Activated naive CD4-positive, alpha-beta T cell treated with anti-CD3 and anti-CD28 coated beads, Interleukin-2, amount 10 ng/mL, durations not matched to agents 7 days and 5 days (primary cell): ENCODE measurements at places on chromosomes 4 and X.
A peak's percentile ranks its signal among the peaks of the same experiment; 100 is the strongest.

- DNase-seq: no peak
- no peaks in the 10 kb centered on the region for H3K4me1 ChIP-seq
- H3K36me3 ChIP-seq: no peaks in the 10 kb centered on the region
- H3K4me3 ChIP-seq: no peak overlapping the region
- no peak overlapping the region for H3K27ac ChIP-seq
Measured at GRCh38 chrX:41025926-41026701, 59.1 kb upstream of the USP9X start.

- DNase-seq: no peak
- H3K27ac ChIP-seq: no peak overlapping the region
- H3K27me3 ChIP-seq: no peaks in the 10 kb centered on the region
- no peak overlapping the region for H3K4me3 ChIP-seq
- peaks cover 15% of the 10 kb centered on the region for H3K4me1 ChIP-seq
Measured at GRCh38 chrX:110215411-110215810, 102.5 kb downstream of the AMMECR1 start.

DNA sequence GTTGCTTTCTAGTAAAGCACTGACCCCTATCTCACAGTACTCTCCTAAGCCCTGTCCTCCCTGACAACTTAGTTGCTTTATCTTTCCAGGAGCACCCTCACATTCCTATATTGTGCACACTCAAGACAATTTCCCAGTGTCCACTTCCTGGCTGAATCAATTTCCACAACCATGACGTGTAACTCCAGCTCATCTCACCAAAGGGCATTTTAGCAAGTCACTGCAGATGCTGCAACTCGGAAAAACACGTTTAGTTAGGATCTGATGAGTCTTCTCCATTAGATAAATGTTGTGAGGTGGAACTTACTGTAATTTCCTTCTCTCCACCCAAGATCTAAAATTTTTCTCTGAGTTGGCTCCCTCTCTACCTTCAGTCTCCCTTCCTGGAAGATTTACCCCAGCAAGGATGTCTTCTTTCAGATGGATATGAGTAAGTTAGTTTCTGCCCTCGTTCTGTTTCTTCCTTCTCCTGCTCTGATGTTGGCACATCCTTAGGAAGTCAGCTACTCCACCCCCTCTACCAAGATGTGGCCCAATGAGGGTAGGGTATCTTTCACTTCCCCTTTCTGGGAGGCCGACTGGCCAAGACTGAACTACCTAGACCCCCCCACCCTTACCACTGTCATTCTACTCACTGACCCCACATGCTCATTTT, 28.8 kb upstream of the IL13RA1 start:
- no peak overlapping the region for H3K4me3 ChIP-seq
- H3K27me3 ChIP-seq: no peaks in the 10 kb centered on the region
- DNase-seq: no peak
- H3K27ac ChIP-seq: peak overlapping the region; percentile 19
- H3K4me1 ChIP-seq: peaks cover 2% of the 10 kb centered on the region
- peaks cover 18% of the 10 kb centered on the region for H3K36me3 ChIP-seq

GRCh38 chrX:77917294-77917933, 6.9 kb downstream of the ATP7A start:
- H3K27me3 ChIP-seq: no peaks in the 10 kb centered on the region
- H3K4me1 ChIP-seq: peaks cover 22% of the 10 kb centered on the region

DNA sequence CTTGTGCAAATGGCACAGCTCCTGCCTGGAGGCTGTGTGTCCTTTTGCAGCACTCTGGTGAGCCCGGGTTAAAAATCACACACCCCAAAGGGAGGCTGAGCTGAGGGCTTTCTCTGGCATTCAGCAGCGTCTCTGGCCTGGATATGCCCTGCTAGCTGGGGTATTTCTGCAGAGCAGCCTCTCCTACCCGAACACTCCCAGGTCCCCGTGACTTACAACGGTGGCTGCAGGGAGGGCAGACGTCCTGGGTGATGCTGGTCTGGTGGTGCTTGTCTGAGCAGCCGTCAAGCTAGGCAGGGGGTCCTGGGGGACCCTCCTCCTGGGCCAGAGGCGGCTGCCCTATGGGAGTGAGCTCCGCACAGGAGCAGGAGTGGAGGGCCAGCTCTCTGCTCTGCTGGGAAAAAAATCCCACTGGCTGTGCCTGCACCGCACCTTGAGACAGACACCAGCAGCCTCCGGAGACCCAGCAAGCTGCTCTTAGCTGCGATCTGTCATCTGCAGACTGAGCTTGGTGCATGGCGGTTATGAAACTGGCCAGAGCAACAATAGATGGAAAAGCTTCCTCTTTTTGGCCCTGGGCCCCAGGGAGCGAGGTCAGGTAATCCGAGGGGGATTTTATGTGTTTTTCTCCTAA, 41.3 kb upstream of the ASMTL start:
- no peak overlapping the region for H3K4me3 ChIP-seq
- H3K36me3 ChIP-seq: peaks cover 46% of the 10 kb centered on the region
- peaks cover 3% of the 10 kb centered on the region for H3K27me3 ChIP-seq
- peak overlapping the region; percentile 84 for H3K27ac ChIP-seq
- peak; percentile 25 for DNase-seq

DNA sequence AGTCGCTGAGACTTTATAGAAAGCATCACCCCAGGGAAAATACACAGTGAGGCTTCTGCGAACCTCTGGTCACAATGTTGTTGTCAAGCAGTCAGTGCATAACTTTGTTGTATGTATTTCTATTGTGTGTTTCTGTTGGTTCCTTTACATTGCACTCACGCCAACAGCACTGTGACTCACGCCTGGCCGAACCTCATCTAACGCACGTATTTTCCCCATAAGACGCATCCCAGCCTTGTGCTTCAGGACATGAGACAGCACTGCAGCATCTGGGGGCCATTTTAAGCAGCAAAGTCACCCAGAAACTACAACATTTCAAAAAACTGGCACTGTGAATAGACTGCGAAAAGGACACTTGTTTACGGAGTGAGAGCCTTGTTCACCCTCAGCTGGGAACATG, 30.6 kb downstream of the TBL1X start:
- peaks cover 13% of the 10 kb centered on the region for H3K36me3 ChIP-seq
- no peak overlapping the region for H3K4me3 ChIP-seq
- H3K27me3 ChIP-seq: no peaks in the 10 kb centered on the region

DNA sequence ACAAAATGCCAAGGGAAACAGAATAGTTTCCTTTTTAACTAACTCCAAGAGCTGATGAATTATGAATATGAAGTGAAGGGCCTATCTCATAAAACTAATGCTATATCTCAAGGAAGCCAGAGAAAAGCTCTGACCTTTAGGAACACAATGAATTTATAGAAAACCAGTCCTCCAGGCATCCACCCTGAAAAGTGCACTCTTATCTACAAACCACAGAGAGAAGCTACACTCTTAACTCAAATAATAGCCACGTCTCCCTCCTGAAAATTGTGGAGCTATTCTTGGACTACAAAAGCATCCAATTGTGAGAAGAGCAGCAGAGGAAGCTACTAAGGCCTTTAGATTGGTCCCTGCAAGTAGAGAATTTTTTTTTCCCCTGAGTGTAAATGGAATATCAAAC, 253.9 kb downstream of the IL15 start:
- no peaks in the 10 kb centered on the region for H3K4me1 ChIP-seq
- no peak for DNase-seq
- H3K27me3 ChIP-seq: no peaks in the 10 kb centered on the region
- no peaks in the 10 kb centered on the region for H3K36me3 ChIP-seq
- H3K4me3 ChIP-seq: no peak overlapping the region

- no peak overlapping the region for H3K27ac ChIP-seq
- DNase-seq: no peak
- H3K4me3 ChIP-seq: no peak overlapping the region
- no peaks in the 10 kb centered on the region for H3K4me1 ChIP-seq
Measured at GRCh38 chr4:87677731-87678130, 27.7 kb downstream of the DMP1 start.

DNA sequence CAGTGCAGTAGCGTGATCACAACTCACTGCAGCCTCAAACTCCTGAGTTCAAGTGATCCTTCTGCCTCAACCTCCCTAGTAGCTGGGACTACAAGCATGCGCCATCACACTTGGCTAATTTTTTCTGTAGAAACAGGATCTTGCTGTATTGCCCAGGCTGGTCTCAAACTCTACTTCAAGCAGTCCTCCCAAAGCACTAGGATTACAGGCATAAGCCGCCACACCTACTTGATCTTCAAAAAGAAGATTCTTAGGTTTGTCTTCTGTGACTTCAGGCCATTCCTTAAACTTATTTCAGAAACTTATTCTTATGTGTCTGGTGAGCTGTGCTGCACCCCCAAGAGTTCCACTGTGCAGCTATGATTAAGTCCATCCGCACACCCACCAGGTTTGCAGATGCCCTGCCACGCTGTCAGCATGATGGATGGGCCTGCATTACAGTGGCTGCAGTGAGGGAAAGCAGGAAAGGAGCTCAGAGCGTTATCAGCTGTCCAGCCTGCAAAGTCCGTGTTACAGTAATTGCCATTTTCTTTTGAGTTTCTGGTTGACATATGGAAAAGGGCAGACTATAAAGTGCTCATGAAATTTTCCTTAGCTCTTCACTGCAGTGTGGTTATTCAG, 146.6 kb downstream of the AASDH start:
- H3K27me3 ChIP-seq: peaks cover 11% of the 10 kb centered on the region
- H3K4me3 ChIP-seq: no peak overlapping the region
- no peaks in the 10 kb centered on the region for H3K36me3 ChIP-seq
- H3K4me1 ChIP-seq: no peaks in the 10 kb centered on the region
- DNase-seq: no peak

- no peaks in the 10 kb centered on the region for H3K4me1 ChIP-seq
- no peak for DNase-seq
- H3K27ac ChIP-seq: no peak overlapping the region
- H3K36me3 ChIP-seq: no peaks in the 10 kb centered on the region
- no peaks in the 10 kb centered on the region for H3K27me3 ChIP-seq
Measured at GRCh38 chr4:8523766-8524165, 56.4 kb upstream of the GPR78 start.

DNA sequence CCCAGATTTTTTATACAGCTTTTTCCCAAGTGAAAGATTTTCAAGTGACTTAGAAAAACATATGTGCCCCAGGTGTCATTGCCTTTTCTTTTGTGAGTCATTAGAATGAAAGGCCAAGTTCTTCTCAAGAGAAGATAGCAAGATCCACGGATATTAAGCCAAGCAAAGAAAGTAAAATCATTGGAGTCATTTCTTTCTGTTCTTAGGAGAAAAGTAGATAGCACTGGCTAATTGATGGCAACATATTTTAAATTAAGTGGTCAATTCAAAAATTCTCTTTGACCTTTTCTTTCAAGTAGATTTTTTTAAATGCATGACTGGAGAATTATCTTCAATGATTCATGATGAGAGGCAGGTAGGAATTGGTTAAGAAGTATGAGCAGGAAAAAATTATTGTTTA, 94.4 kb downstream of the HHIP start:
- no peaks in the 10 kb centered on the region for H3K36me3 ChIP-seq
- no peak overlapping the region for H3K27ac ChIP-seq
- H3K4me3 ChIP-seq: no peak overlapping the region
- no peaks in the 10 kb centered on the region for H3K4me1 ChIP-seq

DNA sequence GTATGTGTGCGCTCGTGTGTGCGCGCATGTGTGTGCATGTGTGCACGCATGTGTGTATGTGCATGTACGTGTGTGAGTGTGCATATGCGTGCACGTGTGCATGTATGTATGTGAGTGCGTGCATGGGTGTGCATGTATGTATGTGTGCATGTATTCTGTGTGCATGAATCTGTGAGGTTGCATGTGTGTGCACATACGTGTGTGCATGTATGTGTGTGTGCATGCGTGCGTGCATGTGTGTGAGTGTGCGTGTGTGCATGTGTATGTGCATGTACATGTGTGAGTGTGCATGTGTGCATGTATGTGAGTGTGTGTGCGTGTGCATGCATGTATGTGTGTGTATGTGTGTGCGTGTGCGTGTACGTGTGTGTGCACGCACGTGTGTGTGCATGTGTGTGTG, 241.5 kb downstream of the SHOX start:
- H3K4me3 ChIP-seq: no peak overlapping the region
- H3K27me3 ChIP-seq: no peaks in the 10 kb centered on the region
- no peaks in the 10 kb centered on the region for H3K4me1 ChIP-seq
- H3K36me3 ChIP-seq: no peaks in the 10 kb centered on the region
- no peak overlapping the region for H3K27ac ChIP-seq

GRCh38 chr4:8537041-8537461, 43.1 kb upstream of the GPR78 start:
- no peak overlapping the region for H3K27ac ChIP-seq
- no peaks in the 10 kb centered on the region for H3K27me3 ChIP-seq
- H3K4me1 ChIP-seq: peaks cover 5% of the 10 kb centered on the region
- no peak overlapping the region for H3K4me3 ChIP-seq

- peaks cover 58% of the 10 kb centered on the region for H3K27me3 ChIP-seq
- peaks cover 12% of the 10 kb centered on the region for H3K4me1 ChIP-seq
- peak; percentile 42 for DNase-seq
- no peak overlapping the region for H3K27ac ChIP-seq
Measured at GRCh38 chr4:185143601-185143969, 519 bp downstream of the SLC25A4 start.

DNA sequence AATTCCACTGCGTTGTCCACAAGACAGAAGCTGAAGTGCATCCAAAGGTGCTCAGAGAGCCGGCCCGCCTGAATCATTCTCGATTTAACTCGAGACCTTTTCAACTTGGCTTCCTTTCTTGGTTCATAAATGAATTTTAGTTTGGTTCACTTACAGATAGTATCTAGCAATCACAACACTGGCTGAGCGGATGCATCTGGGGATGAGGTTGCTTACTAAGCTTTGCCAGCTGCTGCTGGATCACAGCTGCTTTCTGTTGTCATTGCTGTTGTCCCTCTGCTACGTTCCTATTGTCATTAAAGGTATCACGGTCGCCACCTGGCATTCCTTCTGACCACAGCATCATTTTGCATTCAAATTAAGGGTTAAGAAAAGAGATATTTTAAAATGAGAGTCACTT, 115.5 kb downstream of the NFKB1 start:
- H3K27ac ChIP-seq: peak overlapping the region; percentile 86
- H3K4me1 ChIP-seq: peaks cover 78% of the 10 kb centered on the region
- H3K36me3 ChIP-seq: peaks cover 64% of the 10 kb centered on the region
- no peaks in the 10 kb centered on the region for H3K27me3 ChIP-seq
- H3K4me3 ChIP-seq: no peak overlapping the region

DNA sequence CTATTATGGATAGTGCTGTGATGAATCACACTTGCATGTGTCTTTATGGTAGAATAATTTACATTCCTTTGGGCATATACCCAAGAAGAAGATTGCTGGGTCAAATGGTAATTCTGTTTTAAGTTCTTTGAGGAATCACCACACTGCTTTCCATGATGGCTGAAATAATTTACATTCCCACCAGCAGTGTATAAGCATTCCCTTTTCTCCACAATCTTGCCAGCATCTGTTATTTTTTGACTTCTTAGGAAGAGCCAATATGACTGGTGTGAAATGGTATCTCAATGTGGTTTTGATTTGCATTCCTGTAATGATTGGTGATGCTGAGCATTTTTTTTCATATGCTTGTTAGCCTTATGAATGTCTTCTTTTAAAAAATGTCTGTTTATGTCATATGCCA, 1120.2 kb downstream of the ARAP2 start:
- H3K36me3 ChIP-seq: no peaks in the 10 kb centered on the region
- no peaks in the 10 kb centered on the region for H3K4me1 ChIP-seq
- H3K27ac ChIP-seq: no peak overlapping the region
- no peak overlapping the region for H3K4me3 ChIP-seq

DNA sequence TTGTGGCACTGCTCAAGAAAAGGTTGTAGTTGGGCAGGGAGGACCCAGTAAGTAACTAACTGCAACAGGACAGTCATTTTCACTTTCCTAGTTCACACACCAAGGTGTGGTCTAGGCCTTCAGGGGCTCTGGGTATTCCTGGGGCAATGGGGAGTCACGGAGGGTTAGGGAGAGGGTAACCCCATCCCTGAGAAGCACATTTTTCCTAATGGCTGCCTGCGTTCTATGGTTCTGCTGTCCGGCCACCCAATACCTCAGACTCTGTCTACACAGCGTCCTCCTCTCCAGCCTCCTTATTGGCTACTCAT, 937 bp upstream of the PPP1R3F start:
- peak overlapping the region; percentile 89 for H3K4me3 ChIP-seq
- DNase-seq: no peak
- H3K36me3 ChIP-seq: peaks cover 10% of the 10 kb centered on the region
- H3K4me1 ChIP-seq: peaks cover 50% of the 10 kb centered on the region
- peak overlapping the region; percentile 96 for H3K27ac ChIP-seq
